ENCODE measurements at places on chromosomes 4 and X.

DNA sequence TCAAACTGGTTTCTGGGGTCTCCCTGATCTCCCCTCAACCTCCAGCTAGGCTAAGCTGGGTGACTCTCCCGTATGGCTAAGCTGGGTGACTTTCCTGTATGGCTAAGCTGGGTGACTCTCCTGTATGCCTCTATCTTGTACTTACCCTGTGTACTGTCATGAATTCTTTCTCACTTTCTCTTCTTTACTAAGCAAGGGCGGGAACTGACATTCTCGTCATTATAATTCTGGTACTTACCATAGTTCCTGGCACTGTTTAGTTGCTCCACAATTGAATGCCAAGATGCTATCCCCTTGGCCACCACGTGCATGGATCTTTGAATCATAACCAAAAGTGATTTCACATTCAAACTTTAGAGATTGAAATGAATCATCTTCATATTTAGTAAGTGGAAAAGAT, 8.8 kb downstream of the INTU start:
- DNase-seq = no peak

DNA sequence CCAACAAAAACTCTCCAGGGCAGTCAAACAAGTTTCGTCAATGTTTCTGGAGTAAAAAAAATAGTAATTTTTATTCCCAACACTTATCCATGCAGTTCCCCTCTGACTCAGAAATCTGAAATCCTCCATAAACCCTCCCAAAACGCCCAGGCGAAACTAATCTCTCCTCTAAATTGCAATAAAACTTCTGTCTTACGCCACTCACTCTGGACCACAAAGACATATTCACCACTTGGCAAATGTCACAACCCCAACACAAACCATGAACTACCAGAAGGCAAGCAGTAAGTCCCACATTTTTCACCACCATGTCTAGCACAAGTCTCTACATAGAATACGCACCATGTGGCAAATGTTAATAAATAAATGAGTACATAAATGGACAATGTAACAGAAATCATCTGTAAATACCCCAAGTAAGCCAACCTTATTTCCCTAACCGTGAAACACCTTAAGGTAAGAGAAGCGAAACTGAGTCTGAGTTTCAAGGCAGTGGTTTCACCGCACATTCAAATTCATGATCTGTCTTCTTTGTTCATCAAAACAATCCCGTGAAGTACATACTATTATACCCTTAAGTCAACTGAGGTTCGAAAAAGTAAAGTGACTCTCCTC, 1.6 kb downstream of the PAPSS1 start:
- no peak for DNase-seq

DNA sequence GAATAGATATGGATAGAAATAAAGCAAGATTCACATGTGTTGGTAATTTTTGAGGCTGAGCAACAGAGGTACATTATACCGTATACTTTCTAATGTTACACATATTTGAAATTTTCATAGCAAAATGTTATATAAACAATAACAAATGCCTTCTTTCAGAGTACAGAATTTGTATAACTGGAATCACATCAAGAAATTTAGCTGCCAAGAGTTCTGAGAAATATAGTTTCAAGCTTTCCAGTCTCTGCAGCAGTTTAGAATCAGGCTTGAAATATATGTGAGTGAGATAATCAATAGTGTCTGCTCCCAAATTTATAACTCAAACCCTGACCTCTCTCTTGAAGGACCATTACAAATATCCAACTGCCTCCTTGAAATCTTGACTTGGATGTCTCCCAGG, 23.8 kb downstream of the FAM184B start:
- no peak for DNase-seq

- DNase-seq = peak; percentile 67
These were observed 17.3 kb downstream of the TBC1D14 start for GRCh38 chr4:6926681-6927478.

- no peak for DNase-seq
These were observed 176.9 kb upstream of the HS3ST1 start for GRCh38 chr4:11605597-11605996.

DNA sequence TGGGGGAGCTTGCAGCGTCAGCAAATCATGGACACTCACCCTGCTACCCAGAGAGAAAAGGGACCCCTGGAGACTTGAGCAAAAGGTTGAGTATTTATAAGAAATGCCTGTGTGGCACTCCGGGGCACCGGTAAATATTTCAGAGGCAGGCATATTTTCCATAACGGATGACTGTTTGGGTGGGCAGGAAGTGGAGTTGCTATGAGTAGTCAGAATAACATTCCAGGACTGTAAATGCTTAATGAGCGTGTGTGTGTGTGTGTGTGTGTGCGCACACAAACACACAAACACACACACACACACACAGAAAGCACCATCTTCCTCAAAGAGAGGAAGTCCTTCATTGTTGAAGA, 74.6 kb downstream of the MXRA5 start:
- no peak for DNase-seq

GRCh38 chr4:186762361-186762760, 38.7 kb upstream of the FAT1 start:
- DNase-seq = no peak

- DNase-seq = no peak
These were observed 243.5 kb upstream of the KCNIP4 start for GRCh38 chr4:22192084-22192511.

DNA sequence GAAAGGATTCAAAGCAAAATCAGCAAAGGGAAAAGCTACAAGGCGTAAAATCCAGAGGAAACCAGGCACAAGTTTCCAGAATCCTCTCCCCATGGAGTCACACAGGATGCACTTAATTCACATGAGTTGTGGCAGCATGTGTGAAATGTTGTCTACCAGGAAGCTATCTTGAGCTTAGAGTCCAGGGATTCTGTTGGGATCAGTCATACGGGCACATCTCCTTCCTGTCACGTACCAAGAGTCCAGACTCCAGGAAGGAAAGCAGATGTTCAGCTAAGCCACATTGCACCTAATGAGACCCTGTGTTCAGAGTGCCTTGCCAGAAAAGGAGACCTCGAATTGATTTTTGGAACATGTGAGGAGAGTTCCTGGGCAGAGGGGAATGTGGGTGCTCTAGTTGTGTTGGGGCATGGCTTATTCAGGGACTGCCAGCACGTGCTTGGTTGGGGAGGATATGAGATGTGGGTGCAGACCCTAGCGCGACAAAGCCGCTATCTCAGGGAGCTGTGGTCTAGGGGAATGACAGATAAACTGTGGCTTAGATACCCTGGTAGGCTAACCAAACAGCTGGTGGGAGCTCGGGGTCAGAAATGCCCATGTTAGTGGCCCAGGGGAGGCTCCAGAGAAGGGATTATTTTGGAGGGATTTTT, 70.0 kb downstream of the EVC start:
- DNase-seq = no peak

- DNase-seq = no peak
These were observed 903.8 kb downstream of the STIM2 start for GRCh38 chr4:27764526-27764837.

DNA sequence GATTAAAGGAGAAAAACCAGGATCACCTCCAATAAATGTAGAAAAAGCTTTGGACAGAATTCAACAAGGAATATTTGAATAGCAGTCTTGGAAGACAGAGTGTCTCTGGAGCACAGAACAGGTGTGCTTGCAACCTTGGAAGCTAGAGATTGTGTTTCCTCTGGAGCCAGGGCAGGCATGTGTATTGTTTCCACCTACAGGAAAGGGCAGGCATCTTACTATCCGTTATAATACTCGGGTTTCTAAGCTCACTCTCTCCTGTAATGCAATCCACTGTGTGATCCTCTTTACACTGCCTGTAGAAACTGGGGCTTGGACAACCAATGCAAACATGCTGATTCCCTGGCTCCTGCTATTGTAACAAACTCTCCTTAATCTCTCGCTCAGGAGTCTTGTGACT, 14.4 kb downstream of the CCDC110 start:
- no peak for DNase-seq

DNA sequence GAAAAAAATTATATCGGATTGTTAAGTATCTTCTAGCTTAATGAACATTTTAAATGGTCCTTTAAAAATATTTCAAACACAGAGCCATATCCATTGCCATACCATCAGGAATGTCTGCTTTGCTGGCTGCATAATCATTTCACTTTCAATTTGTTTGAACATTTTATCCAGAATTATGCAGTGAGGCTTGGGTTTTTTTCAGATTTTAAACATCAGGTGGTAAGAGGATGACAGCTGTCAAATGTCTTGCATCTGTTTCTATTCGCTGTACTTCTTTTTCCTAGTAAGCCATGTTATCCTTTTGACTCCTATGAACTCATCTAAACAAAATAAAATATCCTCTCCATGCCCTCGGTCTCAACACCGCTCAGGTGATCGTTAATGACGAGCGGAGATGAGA, 802 bp downstream of the RFC1 start:
- DNase-seq = no peak

GRCh38 chrX:111662292-111662691, 18.7 kb upstream of the ALG13 start:
- DNase-seq = no peak

- DNase-seq = no peak
These were observed 13.9 kb downstream of the SMPX start for GRCh38 chrX:21744060-21744459.

GRCh38 chr4:120673696-120674095, 248.8 kb downstream of the PRDM5 start:
- no peak for DNase-seq

DNA sequence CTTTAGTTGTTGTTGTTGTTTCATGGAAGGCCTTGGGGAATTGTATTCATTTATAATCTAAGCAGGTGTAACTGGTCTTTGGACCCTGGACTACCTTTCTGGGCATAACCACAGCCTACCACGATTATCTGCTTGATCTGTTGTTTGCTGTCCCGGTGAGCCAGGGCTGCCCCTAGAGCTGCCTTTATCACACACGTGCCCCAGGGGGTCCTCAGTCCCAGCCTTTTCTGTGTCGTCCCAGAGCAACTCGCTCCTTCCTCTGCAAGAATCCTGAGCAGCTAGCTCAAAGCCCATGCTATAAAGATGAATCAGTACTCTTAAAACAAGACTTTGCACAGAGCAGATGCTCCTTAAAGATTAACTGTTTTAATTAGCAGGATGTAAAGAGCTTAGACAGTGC, 273.2 kb downstream of the EVC2 start:
- no peak for DNase-seq

DNA sequence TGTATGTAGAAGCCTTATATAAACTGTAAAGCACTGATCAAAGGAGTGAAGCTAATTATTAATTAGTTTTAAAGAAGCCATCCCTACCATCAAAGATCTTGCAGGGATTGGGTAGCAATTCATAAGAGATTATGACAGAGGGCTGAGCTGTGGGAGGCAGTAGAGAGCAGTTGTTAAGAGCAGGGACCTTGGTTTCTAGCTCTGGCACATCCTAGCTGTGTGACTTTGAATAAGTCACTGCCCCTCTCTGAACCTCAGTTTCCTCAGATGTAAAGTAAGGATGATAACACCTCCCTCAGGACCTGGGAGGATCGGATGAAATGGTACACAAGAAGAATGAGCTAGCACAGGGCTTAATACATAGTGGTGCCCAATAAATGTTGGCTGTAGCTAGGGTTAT, 45.4 kb downstream of the APLN start:
- DNase-seq = no peak

DNA sequence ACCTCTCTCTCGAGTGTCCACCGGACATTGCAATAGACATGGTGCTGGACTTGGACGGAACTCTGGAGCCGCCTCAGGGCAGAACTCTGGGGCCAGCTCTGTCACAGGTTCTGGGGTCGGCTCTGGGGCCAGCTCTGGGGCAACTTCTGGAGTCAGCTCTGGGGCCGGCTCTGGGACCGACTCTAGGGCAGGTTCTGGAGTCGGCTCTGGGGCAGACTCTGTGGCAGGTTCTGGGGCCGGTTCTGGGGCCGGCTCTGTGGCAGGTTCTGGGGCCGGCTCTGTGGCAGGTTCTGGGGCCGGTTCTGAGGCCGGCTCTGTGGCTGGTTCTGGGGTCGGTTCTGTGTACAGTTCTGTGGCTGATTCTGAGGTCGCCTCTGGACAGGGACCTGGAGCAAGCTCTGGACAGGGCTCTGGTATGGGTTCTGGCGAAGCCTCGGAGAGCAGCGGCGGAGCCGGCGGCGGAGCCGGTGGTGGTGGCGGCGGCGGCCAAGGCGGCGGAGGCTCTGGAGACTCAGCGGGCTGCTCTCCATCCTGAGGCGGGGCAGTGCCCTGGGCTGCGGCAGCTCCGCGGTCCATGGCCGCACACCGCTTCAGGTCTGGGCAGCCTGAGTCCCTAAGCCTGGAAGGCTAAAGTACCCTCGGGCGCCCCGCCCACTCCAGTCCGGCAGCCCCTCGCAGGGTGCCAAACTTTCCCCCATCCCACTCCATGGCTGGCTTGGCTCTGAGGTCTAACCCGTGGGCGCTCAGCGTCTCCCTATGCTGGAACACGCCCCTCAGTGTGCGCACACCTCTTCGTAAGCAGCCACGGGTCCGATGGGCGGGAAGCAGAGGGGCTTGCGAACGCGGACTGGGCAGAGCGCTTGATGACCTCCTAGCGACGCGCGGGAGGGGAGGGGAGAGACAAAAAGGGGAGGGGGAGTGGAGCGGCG, at the start of gene DGKK:
Gene DGKK (minus strand): TSS at position 723 of the 929 bp plus-strand sequence. CDS start 147 bp downstream, at position 576.
- DNase-seq = no peak

GRCh38 chrX:49247916-49248811, 12.9 kb downstream of the CCDC22 start:
- no peak for DNase-seq

GRCh38 chr4:6714954-6715353, 1.0 kb upstream of the BLOC1S4 start:
- DNase-seq = no peak

GRCh38 chrX:129732857-129733256, 5.9 kb upstream of the XPNPEP2 start:
- DNase-seq = no peak

- no peak for DNase-seq
These were observed 70.7 kb downstream of the EVC start for GRCh38 chr4:5781691-5782090.

GRCh38 chr4:102751941-102752340, 8.8 kb downstream of the MANBA start:
- no peak for DNase-seq

- no peak for DNase-seq
These were observed 87.3 kb downstream of the LCORL start for GRCh38 chr4:17934286-17934685.

GRCh38 chr4:36159208-36159607, 85.1 kb downstream of the ARAP2 start:
- DNase-seq = no peak

- DNase-seq = no peak
These were observed 100.1 kb upstream of the MAP3K15 start for GRCh38 chrX:19615361-19615910.

DNA sequence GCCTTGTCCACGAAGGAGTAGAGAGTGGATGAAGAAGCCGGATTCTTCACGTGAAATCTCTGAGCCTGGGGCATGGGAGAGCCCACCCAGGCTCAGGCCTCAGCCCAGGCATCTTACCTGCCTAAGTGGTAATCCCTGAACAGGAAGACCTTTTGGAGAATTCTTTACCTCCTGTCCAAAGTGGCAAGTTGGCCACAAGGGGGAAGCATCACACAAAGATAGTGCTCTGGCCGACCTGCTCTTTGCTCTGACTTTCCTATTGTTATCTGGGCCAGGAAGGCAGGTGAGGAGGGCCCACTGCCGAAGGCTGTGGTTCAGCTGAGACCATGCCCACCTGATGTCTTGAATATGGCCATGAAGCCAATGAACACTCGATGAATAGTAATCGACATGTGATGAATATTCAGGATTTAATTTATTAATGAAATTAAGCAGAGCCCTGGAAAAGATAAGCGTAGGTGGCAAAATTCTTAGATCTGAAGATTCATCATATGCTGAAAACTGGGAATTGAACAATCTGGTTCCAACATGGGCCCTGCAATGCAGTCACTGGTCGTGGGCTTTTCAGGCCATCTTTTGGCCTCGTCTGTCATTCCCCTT, 93.8 kb downstream of the PDGFRA start:
- peak; percentile 82 for DNase-seq

GRCh38 chrX:65821721-65822496, 154.5 kb downstream of the MSN start:
- DNase-seq = no peak
